ENCODE measurements at places on chromosomes 3 and 15. TPM values are rescaled to one million over a fixed set of nuclear protein-coding genes. Genes with fewer than 3 reads are reported as not detected.

DNA sequence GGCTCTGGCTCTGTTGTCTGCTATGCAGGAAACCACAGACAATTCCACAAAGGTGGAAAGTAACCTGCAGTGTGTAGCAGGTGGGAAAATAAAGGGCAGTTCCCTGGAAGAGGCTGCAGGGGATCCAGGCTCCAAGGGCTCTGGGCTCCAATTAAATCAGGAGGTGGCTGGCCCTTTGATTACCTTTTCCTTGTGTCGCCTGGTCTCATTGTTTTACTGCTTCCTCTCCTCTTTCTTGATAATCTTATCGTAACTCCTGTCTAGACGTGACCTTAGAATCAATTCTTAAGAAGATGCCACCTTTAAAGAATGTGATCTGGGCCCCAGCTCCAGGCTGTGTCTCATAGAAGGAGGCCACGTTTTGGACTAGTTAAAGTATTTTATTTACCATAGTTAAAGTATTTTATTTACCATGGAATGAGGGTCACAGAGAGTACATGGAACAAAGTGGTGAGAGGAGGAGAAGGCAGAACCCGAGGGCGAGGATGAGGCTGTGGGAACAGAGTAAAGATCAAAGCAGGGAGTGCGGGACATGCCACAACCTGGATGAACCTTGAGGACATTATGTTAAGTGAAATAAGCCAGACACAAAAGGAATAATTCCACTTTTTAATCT is 237.5 kb upstream of the STT3B start:
- H3K36me3 ChIP-seq: no peaks in the 10 kb centered on the region
- H3K27me3 ChIP-seq: no peaks in the 10 kb centered on the region
- H3K27ac ChIP-seq: no peak overlapping the region
- no peak for DNase-seq

- H3K4me1 ChIP-seq: no peaks in the 10 kb centered on the region
- H3K27me3 ChIP-seq: no peaks in the 10 kb centered on the region
- H3K36me3 ChIP-seq: no peaks in the 10 kb centered on the region
These were observed 91.1 kb downstream of the MINAR1 start for GRCh38 chr15:79523266-79523665.

The GPR156 gene
- 0.10 TPM for total RNA-seq

- no peak overlapping the region for H3K4me3 ChIP-seq
- no peaks in the 10 kb centered on the region for H3K4me1 ChIP-seq
- no peak overlapping the region for H3K27ac ChIP-seq
These were observed 11.0 kb upstream of the PLXNA1 start for GRCh38 chr3:126971891-126972351.

All from activated naive CD8-positive, alpha-beta T cell treated with anti-CD3 and anti-CD28 coated beads for 36 hours (primary cell).